ENCODE measurements at places on chromosomes 2 and 18.

DNA sequence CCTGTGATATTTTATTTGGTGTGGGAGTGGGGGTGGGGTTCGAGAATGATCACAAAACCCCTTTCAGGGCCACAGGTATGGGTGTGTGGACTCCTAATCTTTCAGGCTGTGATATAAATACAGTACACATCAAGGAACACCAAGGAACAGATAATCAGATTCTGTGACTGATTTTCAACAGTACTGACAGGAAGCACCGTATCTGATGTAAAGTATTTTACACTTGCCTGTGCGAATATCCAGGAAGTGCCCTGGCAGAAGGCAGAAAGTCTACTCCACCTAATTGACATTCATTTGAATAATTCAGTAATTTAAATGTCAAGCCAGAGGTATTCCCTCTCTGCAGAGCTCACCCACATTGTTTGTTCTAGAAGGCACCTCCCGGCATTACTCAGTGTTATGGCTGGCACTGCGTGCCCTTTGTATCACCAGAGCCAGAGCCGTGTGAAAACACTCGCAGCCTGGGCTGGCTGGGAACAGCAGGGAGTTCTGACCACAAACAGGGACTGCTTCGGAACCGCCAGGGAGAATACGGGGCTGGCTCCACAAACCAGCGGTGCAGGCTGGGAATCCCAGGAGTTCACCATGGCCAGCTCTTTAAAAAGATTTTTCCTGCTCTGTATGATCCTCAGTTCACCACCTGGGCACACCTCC lies 91.8 kb downstream of the ACVR1 start:
- DNase-seq: peak; percentile 29

- DNase-seq: no peak
Measured at GRCh38 chr2:126797622-126798275, 100.9 kb upstream of the TEX51 start.

- no peak for DNase-seq
Measured at GRCh38 chr18:55124078-55124763, 165.0 kb upstream of the CCDC68 start.

GRCh38 chr18:36772241-36772723 lies 56.5 kb downstream of the TPGS2 start:
- no peak for DNase-seq

GRCh38 chr18:676069-676468 lies 18.6 kb downstream of the TYMS start:
- no peak for DNase-seq

DNA sequence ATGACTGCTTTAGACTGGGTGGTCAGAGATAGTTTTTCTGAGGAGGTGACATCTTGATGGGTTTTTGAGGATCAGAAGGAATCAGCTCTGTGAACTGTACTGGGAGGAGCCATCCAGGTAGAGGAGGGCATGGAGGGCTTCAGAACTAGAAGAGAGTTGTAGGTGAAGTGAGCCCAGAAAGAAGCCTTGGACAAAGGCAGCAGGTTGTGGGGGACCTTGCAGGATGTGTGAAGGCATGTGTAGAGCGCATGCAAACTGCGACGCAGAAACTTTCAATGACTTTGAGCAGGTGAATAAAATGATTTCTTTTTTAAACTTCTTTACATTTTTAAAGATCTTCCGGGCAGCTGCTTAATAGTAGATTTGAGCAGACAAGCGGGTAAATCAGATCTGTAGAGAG lies 83.9 kb upstream of the SIX2 start:
- no peak for DNase-seq

DNA sequence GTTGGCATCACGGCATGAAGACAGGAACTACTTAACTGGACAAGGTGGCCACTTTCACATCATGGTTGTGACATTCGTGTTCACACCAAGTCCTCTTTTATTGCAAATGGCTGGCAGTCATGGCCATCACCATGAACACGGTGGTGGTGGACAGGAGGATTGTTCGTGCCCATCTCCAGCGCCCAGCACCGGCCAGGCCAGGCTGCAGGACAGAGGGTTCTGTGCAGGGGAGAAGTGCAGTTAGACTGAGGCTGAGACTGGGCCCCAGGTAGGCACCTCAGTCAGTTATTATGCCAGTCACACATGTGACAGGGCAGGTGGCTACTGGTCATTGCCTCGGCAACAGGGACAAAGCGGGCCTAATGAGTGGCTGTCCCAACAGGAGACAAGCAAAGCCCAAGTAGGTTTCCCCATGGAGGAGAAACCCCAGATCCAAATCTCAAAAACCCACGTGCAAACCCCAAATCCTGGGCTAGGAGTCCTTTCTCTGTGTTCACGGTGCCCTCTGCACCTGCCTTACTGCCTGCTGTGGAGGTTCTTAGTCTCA lies 468.1 kb upstream of the MYT1L start:
- DNase-seq: no peak

DNA sequence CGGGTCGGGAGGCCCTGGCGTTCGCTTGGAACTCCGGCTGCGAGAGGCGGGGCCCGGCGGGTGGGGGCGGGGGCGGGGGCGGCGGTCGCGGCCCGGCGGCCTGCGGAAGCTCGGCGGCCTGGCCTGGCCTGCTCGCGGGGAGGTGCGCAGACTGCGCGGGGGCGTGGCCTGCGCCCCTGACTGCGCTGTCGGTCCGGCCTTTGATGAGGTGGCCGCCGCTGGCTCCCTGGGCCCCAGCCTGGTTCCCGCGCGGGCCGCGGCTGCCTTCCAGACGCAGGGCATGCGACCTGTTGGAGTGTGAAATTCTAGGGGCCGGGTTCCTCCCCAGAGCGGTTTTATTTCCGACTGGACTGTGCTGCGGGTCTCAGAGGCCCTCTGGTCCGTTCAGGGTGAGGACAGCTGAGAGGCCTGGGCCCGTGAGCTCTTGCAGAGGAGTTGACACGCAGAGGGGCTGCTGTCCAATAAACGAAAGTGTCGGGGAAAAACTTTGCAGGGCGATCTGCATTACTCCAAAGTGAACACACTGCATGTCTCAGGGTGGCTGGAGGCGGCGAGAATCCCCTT lies 629 bp downstream of the NRBP1 start:
- DNase-seq: peak; percentile 48

DNA sequence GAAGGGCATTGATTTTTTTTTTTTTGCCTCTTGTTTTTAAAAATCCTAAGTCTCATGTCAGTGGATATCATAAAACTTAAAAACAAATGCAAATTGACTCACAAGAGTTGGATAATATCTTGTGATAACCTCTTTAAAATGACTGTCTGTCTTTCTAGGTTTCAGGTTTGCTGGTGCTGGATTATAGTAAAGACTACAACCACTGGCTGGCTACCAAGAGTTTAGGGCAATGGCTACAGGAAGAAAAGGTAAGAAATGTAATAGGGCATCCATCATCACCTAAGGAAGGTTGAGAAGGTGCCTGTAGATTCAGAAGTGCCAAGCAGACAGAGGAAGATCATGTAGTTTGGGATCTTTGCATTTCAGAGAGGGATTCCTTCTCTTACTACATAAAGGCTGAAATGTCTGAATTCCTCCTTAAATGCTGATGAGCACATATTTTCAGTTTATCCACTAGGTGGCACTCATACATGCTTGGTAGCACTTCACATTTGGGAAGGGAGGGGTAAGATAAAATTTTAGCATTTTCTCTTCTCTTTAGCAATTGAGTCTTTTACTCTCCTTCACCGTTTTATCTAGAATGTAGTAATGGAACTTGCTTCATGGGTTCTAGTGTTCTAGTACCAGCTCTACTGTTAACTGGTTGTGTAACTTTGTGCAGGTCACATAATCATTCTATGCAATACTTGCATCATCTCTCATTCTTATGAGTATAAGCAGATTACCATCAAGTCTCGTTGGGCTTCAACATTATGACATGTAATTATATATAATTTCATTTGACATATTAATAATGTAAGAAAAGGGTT lies 21.1 kb downstream of the CPS1 start:
- DNase-seq: peak; percentile 90

DNA sequence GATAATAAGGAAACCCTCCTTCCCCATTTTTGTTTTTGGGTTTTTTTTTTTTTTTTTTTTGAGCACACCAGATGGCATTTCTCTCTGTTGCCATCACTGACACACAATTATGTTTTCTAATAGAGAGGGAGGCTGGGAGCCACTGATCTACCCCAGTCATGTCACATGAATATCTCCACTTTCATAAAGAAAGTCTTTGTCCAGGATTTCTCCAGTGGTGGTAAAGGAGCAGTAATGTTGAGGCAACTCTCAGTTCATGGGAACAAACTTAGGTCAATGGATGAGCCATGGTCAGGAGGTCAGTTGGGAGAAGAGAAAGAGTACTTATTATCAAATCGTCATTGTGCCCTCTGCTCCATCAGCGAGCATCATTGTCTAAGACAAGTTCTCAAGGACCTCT lies 603.7 kb downstream of the ARHGAP15 start:
- peak; percentile 14 for DNase-seq

GRCh38 chr2:235727174-235727573 lies 233.3 kb downstream of the AGAP1 start:
- DNase-seq: no peak

DNA sequence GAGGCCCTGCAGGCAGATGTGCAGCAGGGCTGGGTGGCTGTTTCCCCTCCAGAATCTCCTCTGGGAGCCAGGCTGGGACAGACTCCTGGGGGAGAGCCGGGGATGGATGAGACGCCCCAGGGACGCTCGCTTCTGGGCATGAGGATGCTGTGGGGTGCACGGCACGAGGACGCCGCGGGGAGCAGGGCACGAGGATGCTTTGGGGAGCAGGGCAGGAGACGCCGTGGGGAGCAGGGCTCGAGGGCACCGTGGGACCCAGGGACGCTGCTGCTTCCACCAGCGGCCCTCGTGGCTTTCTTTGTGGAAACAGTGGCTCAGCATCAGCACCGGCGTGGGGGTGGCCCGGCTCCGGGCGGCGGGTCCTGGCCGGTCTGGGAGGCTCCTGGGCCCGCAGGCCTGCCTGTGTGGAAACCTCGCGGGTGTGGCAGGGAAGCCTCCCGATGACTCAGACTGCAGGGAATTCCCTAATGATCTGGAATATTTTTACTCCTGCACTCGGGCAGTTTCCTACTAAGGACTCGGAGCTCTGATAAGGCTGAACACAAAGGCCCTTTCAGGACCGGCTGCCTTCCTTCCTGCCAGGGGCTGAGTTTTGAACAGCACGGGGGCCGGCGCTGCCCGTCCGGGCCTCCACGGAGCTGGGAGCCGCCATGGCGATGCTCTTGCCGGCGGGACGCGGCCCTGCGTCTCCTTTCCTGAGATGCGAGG lies 62.6 kb downstream of the NFATC1 start:
- peak; percentile 28 for DNase-seq

DNA sequence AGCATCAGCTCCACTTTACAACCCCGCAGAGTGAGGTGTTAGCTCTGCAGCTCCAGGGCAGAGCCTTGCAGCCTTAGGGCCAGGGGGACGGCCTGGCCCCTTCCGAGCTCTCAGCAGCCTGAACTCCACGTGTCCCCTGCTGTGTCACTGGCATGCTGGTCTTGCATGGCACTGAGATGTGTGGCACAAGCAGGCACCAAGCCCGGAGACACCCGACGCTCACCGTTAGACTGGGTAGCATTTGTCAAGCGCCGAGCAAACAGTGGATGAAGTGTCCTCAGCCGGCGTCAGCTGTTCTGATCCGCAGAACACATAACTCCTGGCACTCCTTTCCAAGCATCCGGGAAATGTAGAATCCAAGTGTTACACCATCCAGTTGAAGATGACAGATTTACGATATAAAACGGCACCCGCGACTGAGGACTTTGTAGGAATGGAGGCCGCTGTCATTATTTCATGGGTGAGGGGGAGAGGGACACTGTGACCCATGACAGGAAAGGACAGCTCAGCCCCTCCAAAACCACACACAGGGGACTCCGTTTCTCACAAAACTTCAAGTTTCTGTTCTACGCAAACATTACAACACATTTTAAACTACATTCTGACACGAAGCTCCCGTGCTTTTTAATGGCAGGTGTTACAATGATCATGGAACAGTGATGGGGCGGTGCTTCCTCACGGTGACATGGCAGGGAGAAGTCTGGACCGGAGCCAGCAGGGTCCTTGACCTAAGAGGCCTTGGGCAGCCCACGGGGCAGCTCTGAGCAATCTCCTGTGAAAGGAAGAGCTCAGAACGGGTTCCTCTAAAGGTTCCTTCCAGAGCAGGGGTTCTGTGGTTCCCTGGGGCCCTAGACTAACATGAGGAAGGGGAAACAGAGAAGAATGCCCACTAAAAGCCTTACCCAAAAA lies 89.4 kb downstream of the HDAC4 start:
- peak; percentile 89 for DNase-seq

GRCh38 chr2:19350678-19351401 lies 7.6 kb downstream of the OSR1 start:
- no peak for DNase-seq

- no peak for DNase-seq
Measured at GRCh38 chr2:100862081-100862480, 42.1 kb downstream of the NPAS2 start.

DNA sequence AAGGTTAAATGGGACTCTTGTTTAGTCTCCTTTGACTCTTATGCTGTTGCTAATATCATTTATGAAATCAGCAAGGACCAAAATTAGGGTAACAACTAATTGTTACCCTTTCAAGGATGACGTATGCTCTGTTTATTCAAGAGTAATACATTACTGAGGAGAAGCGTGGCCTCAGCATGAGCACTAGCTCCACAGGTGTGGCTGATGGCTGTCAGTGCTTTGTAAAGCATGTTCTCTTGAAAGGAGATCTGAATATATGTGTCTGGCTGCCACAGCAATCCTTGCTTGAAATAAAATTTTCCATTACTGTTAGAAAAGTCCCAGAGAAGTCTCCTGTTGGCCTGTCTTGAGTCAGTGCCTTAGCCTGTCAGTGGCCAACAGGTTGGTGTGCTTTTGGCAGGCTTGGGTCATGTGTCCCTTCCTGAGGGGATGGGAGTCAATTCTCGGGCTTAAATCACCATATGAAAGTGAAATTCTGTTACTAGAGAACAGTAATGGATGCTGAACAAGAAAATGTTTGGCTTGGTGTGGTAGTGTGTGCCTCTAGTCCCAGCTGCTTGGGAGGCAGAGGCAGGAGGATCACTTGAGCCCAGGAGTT lies 32.7 kb downstream of the ABI2 start:
- DNase-seq: no peak

DNA sequence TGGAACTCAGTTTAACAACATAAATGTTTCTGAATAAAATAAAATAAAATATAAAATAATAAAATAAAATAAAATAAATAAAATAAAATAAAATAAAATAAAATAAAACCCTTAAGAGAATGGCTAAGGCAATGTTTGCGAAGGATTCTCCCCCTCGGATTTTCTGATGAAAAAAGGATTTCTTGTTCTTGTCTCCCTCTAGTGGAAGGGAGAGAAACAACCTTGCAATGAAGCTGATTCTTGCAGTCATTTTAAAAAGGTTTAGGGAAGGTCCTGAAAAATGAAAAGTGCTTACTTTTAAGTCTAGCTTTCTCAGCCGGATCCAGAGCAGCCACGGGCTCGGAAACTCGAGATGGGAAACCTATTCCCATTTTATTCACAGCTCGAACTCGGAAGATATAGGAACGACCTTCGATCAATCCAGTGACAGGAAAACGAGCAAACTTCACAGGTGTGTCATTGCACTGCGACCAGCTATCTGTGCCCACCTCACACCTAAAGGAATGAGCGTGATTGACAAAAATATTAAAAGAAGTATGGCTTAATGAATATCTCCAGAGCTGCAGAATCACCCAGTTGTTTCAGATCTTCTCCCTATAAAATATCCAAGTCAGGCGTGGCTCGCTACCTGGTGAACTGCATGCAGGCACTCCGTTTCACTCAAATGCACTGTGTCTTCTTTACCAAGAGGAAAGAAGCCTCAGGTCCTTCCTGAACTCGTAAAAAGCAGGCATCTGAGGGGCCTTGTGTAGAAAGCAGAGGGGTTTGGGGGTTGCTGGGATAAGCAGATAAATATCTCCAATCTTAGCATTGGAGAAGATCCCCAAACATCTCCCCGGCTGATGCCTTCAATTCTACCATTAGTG lies 68.1 kb downstream of the MYOM1 start:
- DNase-seq: peak; percentile 54

- DNase-seq: no peak
Measured at GRCh38 chr2:124683536-124684428, 658.7 kb downstream of the CNTNAP5 start.

GRCh38 chr2:108641756-108642155 lies 77.5 kb upstream of the RANBP2 start:
- no peak for DNase-seq
